HuH-7.5 (cell line): ENCODE measurements at places on chromosomes 6 and 20.

- DNase-seq = no peak
These were observed at the start of gene FOXS1 for GRCh38 chr20:31845300-31845863. FOXS1 (minus strand) TSS chr20:31845604; CDS start chr20:31845542, 62 bp downstream.

DNA sequence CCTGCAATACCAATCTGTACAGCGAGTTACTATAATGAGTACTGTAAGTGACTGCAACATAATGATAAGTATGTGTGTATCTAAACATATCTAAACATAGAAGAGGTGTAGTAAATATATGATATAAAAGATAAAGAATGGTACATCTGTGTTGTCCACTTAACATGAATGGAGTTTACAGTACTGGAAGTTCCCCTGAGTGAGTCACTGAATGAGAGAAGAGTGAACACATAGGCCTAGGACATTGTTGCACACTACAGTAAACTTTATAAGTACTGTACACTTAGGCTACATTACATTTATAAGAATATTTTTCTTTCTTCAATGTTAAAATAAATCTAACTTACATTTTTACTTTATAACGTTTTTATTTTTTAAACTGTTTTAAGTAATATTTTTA lies 380.4 kb downstream of the MMUT start:
- DNase-seq = no peak

GRCh38 chr6:121302882-121303281 lies 31.4 kb downstream of the TBC1D32 start:
- no peak for DNase-seq

DNA sequence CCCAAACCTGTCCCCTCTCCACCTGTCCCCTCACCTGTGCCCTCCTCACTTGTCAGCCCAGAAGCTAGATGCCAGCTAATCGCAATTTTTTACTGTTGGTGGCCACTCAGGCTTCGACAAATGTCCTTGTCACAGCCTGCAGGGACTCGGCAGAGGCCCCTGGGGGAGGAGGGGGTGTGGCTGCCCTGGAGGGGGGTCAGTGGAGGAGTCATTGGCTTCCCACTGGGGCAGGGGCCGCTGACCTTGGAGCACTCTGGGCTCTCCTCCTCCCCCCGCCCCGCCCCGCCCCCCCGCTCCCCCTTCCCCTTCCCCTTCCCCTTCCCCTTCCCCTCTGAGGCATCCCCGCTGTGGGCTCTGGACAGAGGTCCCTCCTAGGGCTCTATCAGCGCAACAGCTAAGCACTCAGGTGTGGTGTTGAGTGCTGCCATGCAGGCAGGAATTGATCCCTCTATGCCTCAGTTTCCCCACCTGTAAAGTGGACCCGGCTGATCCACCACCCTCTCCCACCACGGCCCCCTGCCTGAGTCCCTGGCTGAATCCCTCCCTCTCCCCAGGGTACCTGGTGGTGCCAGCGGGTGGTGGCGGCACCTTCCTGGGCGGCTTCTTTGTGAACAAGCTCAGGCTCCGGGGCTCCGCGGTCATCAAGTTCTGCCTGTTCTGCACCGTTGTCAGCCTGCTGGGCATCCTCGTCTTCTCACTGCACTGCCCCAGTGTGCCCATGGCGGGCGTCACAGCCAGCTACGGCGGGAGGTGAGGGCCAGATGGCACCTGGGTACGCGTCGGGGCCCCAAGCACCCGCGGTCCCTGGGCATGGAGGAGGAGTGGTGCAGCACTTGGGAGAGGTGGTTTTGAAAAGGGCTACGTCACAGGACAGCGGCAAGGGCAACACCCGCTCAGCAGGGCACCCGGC lies 23.8 kb downstream of the SLCO4A1 start:
- no peak for DNase-seq

DNA sequence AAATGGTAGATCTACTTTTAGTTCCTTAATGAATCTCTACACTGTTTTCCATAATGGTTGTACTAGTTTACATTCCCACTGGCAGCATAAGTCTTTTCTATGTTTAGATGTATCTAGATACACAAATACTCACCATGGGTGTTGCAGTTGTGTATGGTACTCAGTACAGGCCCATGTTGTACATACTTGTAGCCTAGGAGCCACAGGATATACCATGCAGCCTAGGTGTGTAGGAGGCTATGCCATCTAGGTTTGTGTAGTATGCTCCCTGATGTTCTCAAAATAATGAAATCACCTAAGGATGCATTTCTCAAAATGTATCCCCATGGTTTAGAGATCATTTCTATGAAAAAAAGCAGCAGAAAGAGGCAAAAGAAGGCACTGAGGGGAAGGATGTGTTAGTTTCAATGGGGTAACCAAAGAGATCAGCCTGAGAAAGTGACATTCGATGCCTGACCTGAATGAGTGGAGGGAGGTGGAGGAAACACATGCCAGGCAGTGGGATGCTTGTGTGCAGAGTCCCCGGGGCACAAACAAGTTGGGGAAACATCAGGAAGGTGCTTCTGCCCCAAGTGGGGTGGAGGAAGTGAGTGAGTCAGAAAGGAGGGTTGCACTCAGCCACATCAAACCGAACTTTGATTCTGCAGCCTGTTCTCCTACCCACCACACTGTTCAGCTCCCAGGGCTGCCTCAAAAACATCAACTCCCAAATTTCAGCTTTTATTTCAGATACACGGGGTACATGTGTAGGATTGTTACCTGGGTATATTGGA lies 191.2 kb downstream of the ZNF217 start:
- no peak for DNase-seq

DNA sequence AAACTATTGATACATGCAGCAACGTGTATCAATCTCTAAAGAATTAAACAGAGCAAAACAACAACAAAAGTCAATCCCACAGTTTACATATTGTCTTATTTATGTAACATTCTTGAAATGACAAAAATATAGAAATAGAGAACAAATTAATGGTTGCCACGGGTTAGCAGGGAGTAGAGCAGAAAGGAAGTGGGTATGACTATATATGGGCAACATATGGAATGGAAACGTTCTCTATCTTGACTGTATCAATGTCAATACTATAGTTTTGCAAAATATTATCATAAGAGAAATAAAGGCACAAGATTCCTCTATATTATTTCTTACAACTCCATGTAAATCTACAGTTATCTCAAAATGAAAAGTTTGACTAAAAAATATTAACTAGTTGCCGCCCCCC lies 12.8 kb downstream of the AK9 start:
- DNase-seq = no peak

DNA sequence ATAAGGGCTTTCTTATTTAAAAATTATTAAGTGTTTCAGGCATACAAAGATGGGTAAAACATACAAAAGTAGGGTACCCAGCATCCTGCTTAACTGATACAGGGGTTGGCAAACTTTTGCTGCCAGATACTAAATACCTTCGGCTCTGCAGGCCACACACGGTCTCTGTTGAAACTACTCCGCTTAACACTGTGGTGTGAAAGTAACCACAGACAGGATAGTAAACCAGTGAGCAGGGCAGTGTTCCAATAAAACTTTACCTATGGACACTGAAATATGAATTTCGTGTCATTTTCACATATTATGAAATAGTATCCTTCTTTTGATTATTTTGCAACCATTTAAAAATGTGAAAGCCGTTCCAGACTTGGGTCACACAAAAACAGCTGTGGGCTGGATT lies 92.4 kb downstream of the EYA2 start:
- no peak for DNase-seq

- DNase-seq = peak; percentile 67
These were observed 730 bp downstream of the INSM1 start for GRCh38 chr20:20368418-20369249.

- DNase-seq = peak; percentile 80
These were observed 230.0 kb upstream of the BTBD3 start for GRCh38 chr20:11687546-11688292.

- DNase-seq = no peak
These were observed 39.5 kb upstream of the PREP start for GRCh38 chr6:105442369-105442768.

GRCh38 chr6:52790861-52791260 lies 12.8 kb downstream of the GSTA1 start:
- no peak for DNase-seq

DNA sequence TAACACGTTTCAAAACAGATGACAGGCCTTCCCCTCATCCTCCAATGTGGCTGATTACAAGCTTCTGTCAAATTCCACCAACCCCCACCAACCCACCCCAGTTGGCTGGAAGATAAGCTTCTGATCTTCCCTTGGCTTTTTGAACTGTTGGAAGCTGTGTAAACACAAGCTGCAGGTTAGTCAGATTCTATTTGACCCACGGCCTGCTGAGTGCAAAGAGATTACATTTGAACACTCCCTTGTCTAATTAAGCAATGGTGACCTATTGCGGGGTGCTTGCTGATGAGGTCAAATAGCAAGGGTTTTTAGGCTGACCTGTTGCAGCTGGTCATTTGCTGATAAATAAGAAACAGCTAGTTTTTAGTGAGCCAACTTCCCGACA lies 379.7 kb downstream of the BMP2 start:
- peak; percentile 63 for DNase-seq

GRCh38 chr20:60785785-60786184 lies 466.3 kb upstream of the CDH4 start:
- DNase-seq = no peak

GRCh38 chr6:20211037-20211940 lies 980 bp downstream of the MBOAT1 start:
- DNase-seq = no peak

- DNase-seq = no peak
These were observed 139.9 kb downstream of the TBXT start for GRCh38 chr6:166027761-166028160.

DNA sequence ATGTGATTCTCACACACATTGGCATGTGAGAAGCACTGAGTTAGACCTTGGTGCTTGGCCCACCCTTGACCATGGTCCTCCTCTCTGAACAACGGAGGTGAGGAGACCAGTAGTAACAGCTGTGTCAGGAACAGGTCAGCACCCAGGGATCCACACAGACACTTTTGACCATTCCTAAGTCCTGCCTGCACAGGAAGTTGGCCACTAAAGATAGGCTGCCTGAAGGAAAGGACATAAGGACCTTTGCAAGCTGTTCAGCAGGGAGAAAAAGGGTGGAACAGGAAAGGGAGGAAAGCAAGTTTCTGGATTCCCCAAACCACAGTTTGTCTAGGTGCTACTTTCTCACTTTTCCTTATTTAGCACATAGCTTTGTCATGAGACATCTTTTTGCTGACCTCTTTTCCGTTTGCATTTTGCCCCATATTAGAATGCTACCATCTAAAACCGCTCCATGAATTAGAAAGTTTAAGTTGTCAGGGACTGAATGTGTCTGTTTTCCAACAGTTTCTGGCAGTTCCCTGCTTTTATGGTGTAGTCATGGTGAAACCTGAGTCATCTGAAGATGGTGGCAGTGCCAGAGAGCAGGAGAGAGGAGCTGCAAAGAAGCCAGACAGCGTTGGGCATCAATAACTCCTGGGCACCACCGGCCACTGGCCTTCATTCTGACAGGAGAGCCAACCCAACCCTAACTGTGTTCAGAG lies 1.1 kb upstream of the CD109 start:
- no peak for DNase-seq

DNA sequence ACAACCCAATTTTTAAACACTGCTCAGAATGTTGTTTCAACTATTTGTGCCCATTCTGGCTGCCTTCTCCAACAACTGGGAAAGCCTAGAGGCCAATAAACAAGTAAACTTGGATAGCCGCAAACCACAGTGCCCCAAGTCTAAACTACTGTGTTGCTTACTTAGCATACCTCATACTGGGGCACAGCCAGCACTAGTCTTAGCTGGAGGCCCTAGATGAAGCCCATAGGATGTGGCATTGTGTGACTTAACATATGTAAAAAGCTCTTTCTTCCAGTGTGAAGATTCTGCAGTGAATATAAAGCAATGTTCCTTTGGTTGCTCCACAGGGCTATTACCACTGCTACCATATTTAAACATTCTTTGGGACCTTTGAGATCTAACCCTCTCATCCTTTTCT lies 564.3 kb upstream of the NRSN1 start:
- DNase-seq = no peak

- DNase-seq = no peak
These were observed 542 bp upstream of the AFG1L start for GRCh38 chr6:108294297-108294726.

- no peak for DNase-seq
These were observed 3.1 kb downstream of the RAET1G start for GRCh38 chr6:149919834-149920225.

- DNase-seq = no peak
These were observed 13.4 kb downstream of the CASP8AP2 start for GRCh38 chr6:89843070-89843469.

DNA sequence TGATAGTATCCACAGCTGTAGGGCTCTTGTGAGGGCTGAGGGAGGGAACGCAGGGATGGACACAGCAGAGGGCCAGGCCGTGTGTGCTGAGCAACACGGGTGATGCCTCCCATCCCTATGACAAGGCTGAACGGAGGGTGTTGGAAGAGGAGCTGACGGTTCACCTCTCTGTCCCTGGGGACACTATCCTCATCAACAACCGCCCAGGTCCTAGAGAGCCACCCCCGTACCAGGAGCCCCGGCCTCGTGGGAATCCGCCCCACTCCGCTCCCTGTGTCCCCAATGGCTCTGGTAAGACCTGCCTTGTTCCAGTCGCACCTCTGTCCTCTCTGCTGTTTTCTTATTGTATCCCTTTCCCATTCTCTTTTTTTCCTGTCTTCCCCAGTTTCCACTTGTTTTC lies 10.1 kb downstream of the DDR1 start:
- DNase-seq = no peak

DNA sequence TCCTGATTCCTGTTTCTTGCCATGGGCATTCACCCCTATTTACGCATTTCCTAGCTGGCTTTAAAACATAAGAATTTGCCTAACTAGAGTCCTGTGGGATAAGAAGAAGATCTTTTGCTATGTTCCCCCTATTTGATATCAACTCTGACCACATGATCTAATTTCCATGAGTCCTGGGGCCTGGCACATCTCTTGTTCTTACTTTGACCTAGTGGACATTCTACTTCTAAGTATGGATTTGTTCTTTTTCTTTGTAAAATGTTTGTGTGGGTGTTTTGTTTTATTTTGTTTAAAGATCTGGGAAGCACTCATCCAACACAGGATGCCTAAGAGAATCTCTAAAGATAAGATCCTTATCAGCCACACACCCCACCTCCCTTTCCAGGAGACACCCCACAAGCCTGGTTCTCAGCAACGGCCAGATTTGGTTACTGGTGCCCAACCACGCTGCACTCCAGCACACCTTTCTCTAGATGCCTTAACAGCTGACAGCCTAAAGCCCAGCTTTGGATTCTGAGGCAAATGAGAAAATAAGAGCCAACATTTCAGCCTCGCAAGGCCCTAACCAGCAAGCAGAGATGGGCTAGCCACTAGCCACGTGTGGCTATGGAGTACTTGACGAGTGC lies 74.7 kb downstream of the SLC23A2 start:
- DNase-seq = no peak
